ENCODE measurements at places on chromosomes 13 and 19. TPM values are rescaled to one million over a fixed set of nuclear protein-coding genes. Genes with fewer than 3 reads are reported as not detected.

Gene RFPL4AL1
- 0.96 TPM for total RNA-seq

Gene GJB6
- not detected for total RNA-seq

Gene ZNF709
- total RNA-seq, result 8.7 TPM

Gene IGFL3
- total RNA-seq, result not detected

Gene GPR18
- not detected for total RNA-seq

Gene ZNF665
- total RNA-seq, result 1.1 TPM

Gene ODAD3
- 2.6 TPM for total RNA-seq

Gene RETN
- total RNA-seq, result not detected

- no peaks in the 10 kb centered on the region for H3K36me3 ChIP-seq
- H3K27me3 ChIP-seq, result no peaks in the 10 kb centered on the region
- H3K4me1 ChIP-seq, result peaks cover 7% of the 10 kb centered on the region
- no peak overlapping the region for H3K27ac ChIP-seq
These were observed 435.2 kb upstream of the ZNF507 start for GRCh38 chr19:31910224-31910623.

GRCh38 chr19:30293051-30293785 is 79.0 kb upstream of the ZNF536 start:
- no peak overlapping the region for H3K4me3 ChIP-seq
- DNase-seq, result no peak
- no peak overlapping the region for H3K27ac ChIP-seq

GRCh38 chr19:29428071-29428470 is 97.7 kb upstream of the VSTM2B start:
- no peak for DNase-seq
- H3K4me3 ChIP-seq, result no peak overlapping the region
- H3K27ac ChIP-seq, result no peak overlapping the region
- H3K36me3 ChIP-seq, result peaks cover 39% of the 10 kb centered on the region

DNA sequence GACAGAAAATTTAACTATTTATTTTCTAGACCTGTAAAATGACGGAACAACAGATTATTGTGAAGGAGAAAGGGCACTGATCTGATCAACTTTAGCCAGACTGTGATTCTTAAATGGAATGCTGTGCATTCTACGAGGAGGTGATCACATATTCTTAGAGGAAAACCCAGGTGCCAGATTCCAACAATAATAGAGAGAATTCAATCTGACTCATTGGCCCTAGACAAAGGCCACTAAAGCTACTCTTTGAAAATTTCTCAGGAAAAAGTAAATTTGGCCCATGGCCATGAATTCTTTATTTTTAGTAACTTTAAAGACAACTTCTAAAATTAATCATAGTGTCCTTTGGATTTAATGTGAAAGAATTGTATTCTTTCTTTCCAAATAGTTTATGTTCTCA is 58.6 kb upstream of the POSTN start:
- H3K36me3 ChIP-seq, result no peaks in the 10 kb centered on the region
- no peak for DNase-seq
- H3K27ac ChIP-seq, result no peak overlapping the region
- H3K4me3 ChIP-seq, result no peak overlapping the region

GRCh38 chr19:51101171-51101865 is 6.9 kb downstream of the CTU1 start:
- no peak overlapping the region for H3K4me3 ChIP-seq

DNA sequence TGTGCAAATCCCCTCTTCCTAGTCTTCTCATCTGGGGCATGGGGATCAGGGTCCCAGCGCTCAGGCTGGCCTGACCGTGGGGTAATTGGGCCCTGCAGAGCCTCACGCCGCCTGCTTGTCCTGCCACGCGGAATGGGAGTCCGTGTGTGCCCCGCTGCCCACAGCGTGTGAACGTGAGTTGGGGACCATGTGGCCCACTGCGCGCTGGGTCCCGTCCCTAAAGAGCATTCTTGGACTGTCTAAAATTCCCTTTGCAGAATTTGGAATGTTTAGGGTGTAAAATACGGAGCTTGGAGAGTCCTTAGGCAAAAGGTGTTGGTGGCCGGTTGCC is 2.9 kb downstream of the TMPRSS9 start:
- H3K4me3 ChIP-seq, result no peak overlapping the region
- no peak for DNase-seq
- peaks cover 3% of the 10 kb centered on the region for H3K27me3 ChIP-seq

DNA sequence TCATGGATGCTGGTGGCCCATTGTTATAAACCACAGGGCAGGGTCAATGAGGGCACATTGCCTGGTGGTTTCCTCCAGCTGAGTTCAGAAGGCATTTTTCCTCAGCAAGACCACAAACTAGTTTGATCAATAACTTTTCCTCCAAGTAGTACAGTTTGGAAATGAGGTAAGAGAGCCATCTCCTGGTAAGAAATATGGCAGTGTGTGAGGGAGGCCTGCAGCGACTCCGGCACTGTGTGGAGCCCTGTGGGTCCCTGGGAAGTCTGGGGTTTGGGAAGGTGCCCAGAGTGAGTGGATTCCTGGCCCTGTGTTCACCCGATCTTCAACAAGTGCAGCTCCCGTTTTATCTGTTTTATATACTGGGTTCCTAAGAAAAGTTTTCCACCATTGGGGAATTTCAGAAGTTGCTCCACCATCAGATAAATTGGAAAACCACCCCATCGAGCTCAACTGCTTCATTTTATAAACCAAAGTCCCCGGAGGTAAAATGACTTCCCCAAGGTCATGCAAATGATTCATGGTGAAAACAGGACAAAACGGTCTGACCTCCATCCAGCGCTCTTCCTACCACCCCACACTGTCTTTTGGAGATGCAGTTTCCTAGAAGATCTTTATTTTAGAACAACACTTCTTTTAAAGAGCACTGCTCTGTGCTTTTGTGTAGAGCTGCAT is 148.4 kb downstream of the KATNAL1 start:
- H3K36me3 ChIP-seq, result peaks cover 9% of the 10 kb centered on the region
- peaks cover 9% of the 10 kb centered on the region for H3K27me3 ChIP-seq
- H3K4me1 ChIP-seq, result peaks cover 4% of the 10 kb centered on the region
- DNase-seq, result no peak

DNA sequence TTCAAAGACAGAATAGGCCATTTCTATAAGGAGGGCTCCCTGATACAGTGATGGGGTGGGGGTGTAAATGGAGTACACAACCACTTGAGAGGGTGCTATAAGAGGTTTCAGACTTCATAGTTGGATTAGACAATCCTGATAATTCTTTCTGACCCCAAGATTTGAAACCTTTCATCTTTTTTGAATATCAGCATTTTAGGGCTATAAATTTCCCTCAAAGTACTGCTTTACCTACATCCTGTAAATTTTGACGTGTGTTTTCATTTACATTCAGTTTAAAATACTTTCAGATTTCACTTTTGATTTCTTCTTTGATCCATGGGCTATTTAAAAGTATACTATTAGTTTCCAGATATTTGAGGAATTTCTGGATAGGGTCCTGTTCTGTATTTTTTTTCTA is 40.0 kb upstream of the SIN3B start:
- H3K4me1 ChIP-seq, result no peaks in the 10 kb centered on the region
- H3K4me3 ChIP-seq, result no peak overlapping the region
- no peak overlapping the region for H3K27ac ChIP-seq
- H3K27me3 ChIP-seq, result no peaks in the 10 kb centered on the region
- no peak for DNase-seq

- H3K4me1 ChIP-seq, result peaks cover 12% of the 10 kb centered on the region
- peaks cover 20% of the 10 kb centered on the region for H3K36me3 ChIP-seq
- DNase-seq, result no peak
- peaks cover 1% of the 10 kb centered on the region for H3K27me3 ChIP-seq
- no peak overlapping the region for H3K27ac ChIP-seq
These were observed 222.4 kb downstream of the OLFM4 start for GRCh38 chr13:53250977-53251376.

DNA sequence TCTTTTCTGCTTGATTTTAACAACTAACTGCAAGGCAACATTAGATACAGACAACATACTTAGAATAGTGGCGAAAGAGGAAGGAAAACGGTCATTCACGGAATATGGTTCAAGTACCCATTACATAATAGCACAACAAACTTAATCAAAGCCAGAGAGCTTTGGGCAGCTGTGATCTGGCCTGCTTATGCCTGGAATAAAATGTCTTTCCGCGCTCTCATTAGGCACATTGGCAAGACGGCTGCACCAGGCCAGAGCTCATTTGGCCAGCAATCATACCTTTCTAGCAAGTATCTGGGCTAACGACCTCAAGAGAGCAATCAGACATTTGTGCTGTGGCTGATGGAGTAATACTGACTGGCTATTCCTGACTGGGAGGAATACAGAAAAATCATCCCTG is 112.8 kb downstream of the NALCN start:
- H3K27ac ChIP-seq, result no peak overlapping the region
- H3K36me3 ChIP-seq, result no peaks in the 10 kb centered on the region
- DNase-seq, result no peak
- H3K4me1 ChIP-seq, result peaks cover 8% of the 10 kb centered on the region
- H3K27me3 ChIP-seq, result no peaks in the 10 kb centered on the region

- H3K4me3 ChIP-seq, result no peak overlapping the region
- peaks cover 4% of the 10 kb centered on the region for H3K36me3 ChIP-seq
- DNase-seq, result no peak
These were observed 63.1 kb downstream of the SLITRK1 start for GRCh38 chr13:83819156-83819555.

- peaks cover 31% of the 10 kb centered on the region for H3K4me1 ChIP-seq
- DNase-seq, result no peak
- no peak overlapping the region for H3K27ac ChIP-seq
- no peak overlapping the region for H3K4me3 ChIP-seq
- H3K27me3 ChIP-seq, result peaks cover 10% of the 10 kb centered on the region
These were observed 12.9 kb downstream of the RANBP3 start for GRCh38 chr19:5964816-5965565.

DNA sequence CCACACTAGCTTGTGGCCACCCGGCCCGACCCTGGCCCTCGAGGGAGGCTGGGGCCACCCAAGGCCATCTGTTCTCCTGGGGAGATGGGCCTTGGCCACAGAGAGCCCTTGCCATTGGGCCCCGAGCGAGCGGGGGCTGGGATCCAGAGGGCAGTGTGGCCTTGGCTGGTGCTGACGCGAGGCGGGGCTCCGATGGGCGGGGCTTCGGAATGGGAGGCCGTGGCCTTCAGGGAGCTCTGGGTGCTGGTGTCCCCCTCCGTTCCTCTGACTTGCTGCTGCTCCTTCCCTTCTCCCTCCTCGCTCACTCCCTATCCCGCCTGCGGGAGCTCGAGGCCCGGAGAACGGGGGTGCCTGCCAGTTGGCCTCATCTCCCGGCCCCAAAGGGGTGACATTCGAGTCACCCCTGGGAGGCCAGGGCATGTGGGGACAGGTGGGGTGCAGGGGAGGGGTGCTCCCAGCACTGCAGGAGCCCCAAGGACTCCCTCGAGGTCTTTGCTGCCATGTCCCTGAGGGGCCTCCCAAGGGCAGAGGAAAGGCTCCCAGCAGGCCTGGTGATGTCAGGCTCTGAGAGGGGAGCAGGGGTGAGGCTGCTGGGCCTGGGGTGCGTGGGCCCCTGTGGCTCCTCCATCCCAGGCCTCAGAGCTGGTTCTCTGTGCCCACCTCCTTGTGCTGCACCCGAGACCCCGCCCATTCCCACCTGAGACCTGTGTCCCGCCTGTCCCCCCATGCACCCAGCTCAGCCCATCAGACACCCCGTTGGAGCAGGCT is 4.2 kb downstream of the NCLN start:
- no peak for DNase-seq
- H3K27me3 ChIP-seq, result peaks cover 15% of the 10 kb centered on the region
- H3K4me1 ChIP-seq, result peaks cover 11% of the 10 kb centered on the region
- H3K36me3 ChIP-seq, result no peaks in the 10 kb centered on the region

DNA sequence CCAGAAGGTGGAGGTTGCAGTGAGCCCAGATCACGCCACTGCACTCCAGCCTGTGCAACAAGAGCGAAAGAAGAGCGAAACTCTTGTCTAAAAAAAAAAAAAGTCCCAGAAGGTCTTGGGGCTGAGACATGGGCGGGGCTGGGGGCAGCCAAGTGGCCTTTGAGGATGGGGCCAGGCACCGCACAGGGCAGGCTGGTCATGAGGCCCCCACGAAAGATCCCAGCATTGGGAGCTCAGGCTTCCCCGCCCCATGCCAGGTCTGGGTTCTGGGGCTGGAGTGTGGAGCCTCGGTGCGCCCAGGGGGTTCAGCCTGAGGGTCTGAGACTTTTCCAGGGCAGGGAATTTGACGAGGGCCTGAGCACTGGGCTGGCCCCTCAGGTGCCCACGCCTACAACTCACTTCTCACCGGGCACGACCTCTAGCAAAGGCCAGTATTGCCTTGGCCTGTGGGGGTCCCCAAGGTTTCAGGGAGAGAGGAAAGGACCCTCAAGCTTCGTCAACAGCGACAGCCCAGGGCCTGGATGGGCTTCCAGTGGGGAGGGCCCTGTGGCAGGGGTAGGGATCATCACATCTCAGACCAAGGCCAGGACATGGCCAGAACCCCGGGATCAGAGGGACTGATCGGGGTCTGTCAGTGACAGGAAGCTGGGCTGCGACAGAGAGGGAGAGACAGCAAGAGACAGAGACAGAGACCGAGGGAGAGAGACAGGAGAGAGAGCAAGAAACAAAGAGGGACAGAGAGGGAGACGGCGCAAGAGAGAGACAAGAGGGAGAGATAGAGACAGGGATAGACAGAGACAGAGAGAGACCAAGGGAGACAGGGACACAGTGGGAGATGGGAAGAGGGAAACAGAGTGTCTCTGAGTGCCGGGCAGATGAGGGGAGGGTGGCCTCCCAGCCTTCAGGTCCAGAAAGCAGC is 7.5 kb upstream of the MEX3D start:
- H3K4me1 ChIP-seq, result no peaks in the 10 kb centered on the region
- no peak for DNase-seq
- H3K4me3 ChIP-seq, result no peak overlapping the region
- peaks cover 9% of the 10 kb centered on the region for H3K27me3 ChIP-seq
- no peak overlapping the region for H3K27ac ChIP-seq

DNA sequence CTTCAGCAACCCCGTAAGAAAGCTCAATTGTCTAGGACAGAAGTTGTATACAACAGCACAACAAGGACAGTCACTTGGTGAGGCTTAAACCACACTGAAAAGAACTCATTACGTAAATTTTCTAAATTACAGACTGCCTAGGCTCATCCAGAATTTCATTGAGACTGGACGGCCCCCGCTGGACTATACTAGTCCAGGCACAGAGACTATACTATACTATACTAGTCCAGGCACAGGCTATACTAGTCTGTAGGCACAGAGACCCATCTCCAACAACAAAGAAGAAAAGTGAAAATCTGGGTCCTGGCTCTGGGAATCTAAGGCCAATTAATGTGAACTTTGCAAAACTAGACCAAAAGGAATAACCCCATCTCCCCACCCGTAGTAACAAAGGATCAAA is 700 bp downstream of the ZNF816 start:
- H3K36me3 ChIP-seq, result peaks cover 20% of the 10 kb centered on the region
- H3K4me1 ChIP-seq, result peaks cover 6% of the 10 kb centered on the region
- no peaks in the 10 kb centered on the region for H3K27me3 ChIP-seq

DNA sequence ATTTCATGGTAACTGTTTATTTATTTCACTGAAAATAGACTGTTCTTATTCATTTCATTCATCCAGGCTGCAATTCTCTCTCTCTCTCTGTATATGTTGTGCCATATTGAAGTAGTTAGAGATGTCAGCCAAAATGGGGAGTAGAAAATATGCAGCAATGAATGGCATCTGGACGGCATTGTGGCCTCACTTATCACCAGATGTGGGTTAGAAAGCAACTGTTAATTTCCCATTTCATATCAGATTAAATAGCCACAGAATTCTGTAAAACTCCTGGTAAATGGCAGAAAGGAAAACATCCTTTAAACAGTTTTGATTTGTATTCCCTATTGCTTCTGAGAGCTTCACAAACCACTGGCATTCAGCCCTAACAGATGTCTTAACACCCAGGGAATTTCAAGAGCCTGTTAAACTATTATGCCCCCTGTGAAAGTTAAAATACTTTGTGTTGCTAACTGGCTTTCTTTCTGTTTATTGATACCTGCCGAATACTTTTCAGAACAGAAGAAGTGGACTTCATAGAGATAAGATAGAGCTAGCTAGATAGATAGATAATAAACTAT is 1763.3 kb upstream of the MIR17HG start:
- H3K4me3 ChIP-seq, result no peak overlapping the region
- DNase-seq, result no peak
- H3K4me1 ChIP-seq, result peaks cover 3% of the 10 kb centered on the region
- no peaks in the 10 kb centered on the region for H3K27me3 ChIP-seq
- no peak overlapping the region for H3K27ac ChIP-seq
- no peaks in the 10 kb centered on the region for H3K36me3 ChIP-seq

All from glutamatergic neuron (in vitro differentiated cells).